ENCODE measurements at places on chromosomes 6 and 20.

DNA sequence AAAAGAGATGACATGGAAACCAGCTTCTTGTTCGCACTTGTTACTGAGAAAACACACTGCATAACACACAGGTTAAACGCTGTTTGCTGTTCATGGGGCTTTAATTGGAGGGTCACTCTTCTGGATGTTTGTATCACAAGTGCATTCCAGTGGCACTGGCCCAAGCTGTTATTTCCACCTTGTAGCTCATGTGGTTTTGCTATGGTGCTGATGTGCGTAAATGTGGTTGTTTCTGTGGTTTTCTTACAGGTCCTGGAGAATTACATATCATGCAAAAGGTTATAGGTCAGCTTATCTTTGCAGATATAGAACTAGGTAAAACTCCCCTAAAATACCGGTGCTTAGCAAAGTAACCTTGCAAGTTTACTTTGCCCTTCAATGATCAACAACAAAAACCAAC is 89.3 kb upstream of the AHI1 start:
- DNase-seq = no peak

- no peak for DNase-seq
These were observed 484.9 kb downstream of the EPM2A start for GRCh38 chr6:145250436-145250835.

GRCh38 chr20:37389844-37390275 is 43.9 kb downstream of the SRC start:
- DNase-seq = no peak

GRCh38 chr6:158954753-158955152 is 45.2 kb downstream of the RSPH3 start:
- no peak for DNase-seq

GRCh38 chr6:47736083-47736700 is 37.8 kb downstream of the ADGRF4 start:
- DNase-seq = no peak

DNA sequence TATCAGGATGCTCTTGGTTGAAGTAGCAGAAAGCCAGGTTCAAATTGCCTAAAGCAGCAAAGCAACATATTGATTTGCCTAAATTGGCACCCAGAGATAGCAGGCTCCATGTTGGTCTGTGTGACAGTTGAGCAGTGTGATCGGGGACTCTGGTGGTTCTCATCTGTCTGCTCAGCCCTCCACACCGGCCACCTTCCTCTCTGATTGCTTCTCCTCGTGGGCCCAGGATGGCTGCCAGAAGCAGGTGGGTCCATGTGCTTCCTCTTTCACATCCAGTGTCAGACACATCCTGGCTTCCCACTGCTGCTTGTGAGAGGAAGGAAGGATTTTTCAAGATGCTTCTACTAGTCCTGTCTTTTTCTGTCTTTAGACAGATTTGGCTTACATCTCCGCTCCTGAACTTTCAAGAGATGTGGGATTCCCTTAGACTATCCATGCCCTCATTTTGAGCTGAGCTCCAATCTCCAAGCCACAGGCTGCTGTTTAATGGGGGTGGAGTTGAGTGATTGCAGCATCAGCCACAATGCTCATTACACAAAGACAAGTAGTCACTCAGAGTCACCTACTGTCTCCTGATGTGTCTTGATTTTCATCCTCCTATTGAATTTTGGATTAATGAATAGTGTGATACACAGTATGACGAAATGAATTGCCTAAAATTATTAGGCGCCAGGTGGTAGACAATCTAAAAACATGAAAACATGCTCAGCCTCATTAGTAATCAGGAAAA is 122.2 kb downstream of the ZDHHC14 start:
- DNase-seq = no peak

GRCh38 chr20:34475979-34476736 is 40.1 kb upstream of the DYNLRB1 start:
- DNase-seq = no peak

DNA sequence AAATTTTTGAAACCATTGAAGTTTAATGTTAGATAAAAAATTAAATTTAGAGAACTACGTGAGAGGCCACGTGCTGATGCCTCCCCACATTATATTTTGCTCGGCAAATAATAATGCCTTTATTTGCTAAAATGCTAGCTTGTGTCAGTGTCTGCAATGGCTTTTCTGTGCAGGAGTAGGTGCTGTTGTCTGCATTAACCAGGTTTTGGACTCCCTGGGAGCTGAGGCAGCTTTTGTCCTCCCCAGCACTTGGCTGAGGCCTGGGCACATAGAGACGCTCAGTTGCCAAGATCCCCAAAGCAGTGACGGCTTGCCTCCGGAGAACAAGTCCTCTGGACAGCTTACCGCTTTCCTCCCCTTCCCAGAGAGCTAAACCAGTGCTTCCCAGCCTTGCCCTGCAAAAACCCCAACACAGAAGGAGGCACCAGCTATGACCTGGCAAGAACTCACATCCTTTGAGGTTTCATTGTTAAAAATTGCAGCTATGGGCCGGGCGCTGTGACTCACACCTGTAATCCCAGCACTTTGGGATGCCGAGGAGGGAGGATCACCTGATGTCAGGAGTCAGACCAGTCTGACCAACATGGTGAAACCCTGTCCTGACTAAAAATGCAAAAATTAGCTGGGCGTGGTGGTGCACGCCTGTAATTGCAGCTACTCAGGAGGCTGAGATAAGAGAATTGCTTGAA is 59.9 kb downstream of the KAT14 start:
- no peak for DNase-seq

All from kidney epithelial cell (primary cell).